ENCODE measurements at places on chromosomes 4 and X.
A peak's percentile ranks its signal among the peaks of the same experiment; 100 is the strongest.

GRCh38 chrX:100623001-100623400, 13.6 kb downstream of the TSPAN6 start:
- no peaks in the 10 kb centered on the region for H3K27me3 ChIP-seq
- H3K4me1 ChIP-seq, result no peaks in the 10 kb centered on the region
- no peak for DNase-seq
- no peaks in the 10 kb centered on the region for H3K36me3 ChIP-seq

DNA sequence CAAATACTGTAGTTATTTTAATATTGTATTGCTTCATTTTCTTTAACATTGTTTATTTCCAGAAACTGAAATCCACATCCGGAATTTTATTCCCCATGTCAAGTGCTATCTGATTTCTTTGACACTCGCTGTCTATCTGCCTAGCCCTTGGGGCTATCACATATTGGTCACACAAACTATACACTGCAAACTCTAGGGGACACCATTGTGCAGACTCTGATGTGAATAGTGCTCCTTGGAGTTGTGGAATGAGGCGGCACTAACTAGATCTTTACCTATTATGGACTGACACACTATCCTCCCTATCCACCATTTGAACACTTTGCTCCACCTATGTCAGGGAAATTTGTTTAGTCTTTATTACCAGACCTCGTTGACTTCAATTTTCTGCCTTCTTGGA, 534.5 kb downstream of the GLUD2 start:
- no peak for DNase-seq
- no peaks in the 10 kb centered on the region for H3K4me1 ChIP-seq
- no peak overlapping the region for H3K27ac ChIP-seq
- H3K4me3 ChIP-seq, result no peak overlapping the region
- no peaks in the 10 kb centered on the region for H3K27me3 ChIP-seq

DNA sequence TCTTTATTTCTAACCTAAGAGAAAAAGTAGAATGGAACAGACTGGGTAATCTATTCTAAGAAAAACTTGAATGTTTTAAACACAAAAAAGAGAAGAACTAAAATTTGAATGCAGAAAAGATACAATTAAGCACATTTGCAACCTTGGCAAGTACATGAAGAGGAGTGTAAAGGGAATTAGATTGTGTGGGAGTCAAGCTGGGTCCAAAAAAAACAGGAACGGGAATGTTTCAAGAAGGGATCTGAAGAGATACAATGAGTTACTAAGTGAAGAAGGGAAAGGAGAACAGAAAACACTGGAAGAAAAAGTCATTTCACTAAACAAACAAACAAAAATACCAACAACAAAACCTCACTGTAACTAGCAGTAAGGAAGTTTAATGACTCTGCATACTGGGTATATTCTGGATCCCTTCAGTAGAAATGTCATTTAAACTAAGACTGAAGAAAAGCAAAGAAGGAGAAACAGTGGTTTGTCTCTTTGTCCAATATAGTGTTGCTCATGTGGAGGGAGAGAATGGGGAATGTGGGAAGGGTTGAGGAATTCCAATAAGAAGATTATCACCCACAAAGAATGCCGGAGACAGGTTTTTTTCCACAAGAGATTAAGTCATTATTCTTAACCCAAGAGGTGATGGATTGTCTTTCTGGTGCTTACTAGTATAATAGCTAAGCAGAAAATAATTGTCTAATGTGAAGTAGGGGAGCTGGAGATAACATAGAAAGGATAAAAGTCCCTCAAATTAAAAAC, 50.4 kb upstream of the PTPN13 start:
- H3K4me3 ChIP-seq, result no peak overlapping the region
- H3K36me3 ChIP-seq, result no peaks in the 10 kb centered on the region
- H3K27ac ChIP-seq, result no peak overlapping the region
- no peaks in the 10 kb centered on the region for H3K4me1 ChIP-seq

GRCh38 chrX:74187211-74187610, 116.8 kb upstream of the ZCCHC13 start:
- H3K36me3 ChIP-seq, result no peaks in the 10 kb centered on the region
- H3K27me3 ChIP-seq, result no peaks in the 10 kb centered on the region
- H3K4me3 ChIP-seq, result no peak overlapping the region
- H3K4me1 ChIP-seq, result no peaks in the 10 kb centered on the region
- DNase-seq, result no peak

DNA sequence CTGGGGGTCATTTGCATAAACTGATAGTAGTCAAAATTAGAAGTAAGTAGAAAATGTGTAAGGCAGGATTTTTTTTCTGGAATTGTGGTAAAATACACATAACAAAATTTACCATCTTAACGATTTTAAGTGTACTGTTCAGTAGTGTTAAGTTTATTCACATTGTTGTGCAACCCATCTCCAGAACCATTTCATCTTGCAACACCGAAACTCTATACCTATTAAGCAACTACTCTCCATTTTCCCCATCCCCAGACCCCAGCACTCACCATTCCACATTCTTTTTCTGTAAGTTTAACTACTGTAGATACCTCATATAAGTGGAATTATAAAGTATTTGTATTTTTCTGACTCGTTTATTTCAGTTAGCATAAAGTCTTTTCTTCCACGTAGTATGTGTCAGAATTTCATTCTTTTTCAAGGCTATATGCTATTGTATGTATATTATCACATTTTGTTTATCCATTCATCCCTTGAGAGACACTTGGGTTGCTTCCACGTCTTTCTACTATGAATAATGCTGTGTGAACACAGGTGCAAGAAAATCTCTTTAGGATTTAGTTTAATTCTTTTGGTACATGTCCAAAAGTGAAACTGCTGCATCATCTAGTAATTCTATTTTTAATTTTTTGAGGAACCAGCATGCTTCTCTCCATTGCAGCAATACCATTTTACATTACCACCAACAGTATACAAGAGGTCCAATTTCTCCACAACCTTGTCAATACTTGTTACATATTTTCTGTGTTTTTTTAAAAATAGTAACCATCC, 39.1 kb upstream of the NSUN7 start:
- no peak for DNase-seq
- no peak overlapping the region for H3K4me3 ChIP-seq
- no peak overlapping the region for H3K27ac ChIP-seq
- no peaks in the 10 kb centered on the region for H3K27me3 ChIP-seq
- H3K36me3 ChIP-seq, result no peaks in the 10 kb centered on the region
- H3K4me1 ChIP-seq, result no peaks in the 10 kb centered on the region

DNA sequence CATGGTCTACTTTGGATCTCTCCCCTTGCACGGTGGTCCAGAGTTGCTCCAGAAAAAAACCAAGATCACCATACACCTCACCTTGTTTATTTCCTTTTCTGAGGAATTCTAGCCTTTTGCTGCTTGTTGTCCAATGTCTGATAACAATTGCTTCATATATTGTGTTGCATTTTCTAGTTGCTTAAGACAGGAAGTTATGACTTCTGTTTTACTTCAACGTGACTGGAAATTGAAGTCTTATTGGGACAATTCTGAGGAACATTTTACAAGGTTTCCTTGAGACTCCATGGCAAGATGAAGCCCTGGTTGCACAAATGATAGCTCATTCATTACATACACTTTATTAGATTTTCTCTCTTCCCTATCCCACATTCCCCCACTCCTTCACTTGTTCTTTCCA, 5.2 kb downstream of the CXCL1 start:
- no peak for DNase-seq
- peak overlapping the region; percentile 30 for H3K27ac ChIP-seq
- peaks cover 14% of the 10 kb centered on the region for H3K27me3 ChIP-seq
- H3K36me3 ChIP-seq, result no peaks in the 10 kb centered on the region

DNA sequence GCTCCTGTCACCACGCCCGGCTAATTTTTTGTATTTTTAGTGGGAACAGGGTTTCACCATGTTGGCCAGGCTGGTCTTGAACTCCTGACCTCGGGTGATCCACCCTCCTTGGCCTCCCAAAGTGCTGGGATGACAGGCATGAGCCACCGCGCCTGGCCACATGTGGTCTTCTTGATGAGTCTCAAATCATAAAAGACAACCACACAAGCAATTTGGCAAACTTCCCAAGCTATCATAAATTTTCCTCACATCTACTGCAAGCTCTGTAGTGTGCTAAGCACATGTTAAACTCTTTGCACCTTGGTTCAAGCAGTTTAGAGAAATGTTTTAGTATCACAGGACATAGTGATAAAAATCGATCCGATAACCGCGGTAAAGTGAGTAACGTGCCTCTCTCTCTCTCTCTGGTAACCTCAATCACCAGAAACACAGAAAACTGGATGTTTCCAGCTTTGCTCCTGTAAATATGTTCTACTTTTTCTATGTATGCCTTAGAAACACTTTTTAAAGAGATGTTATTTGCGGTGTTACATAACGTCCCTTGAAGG, 256.8 kb downstream of the DHRSX start:
- no peaks in the 10 kb centered on the region for H3K4me1 ChIP-seq
- H3K36me3 ChIP-seq, result peaks cover 38% of the 10 kb centered on the region
- DNase-seq, result no peak
- H3K4me3 ChIP-seq, result no peak overlapping the region
- no peak overlapping the region for H3K27ac ChIP-seq
- no peaks in the 10 kb centered on the region for H3K27me3 ChIP-seq

- H3K36me3 ChIP-seq, result no peaks in the 10 kb centered on the region
- H3K4me3 ChIP-seq, result no peak overlapping the region
- H3K4me1 ChIP-seq, result no peaks in the 10 kb centered on the region
- H3K27me3 ChIP-seq, result no peaks in the 10 kb centered on the region
Measured at GRCh38 chr4:176817204-176817603, 24.5 kb upstream of the VEGFC start.

Data from stomach (tissue), 19 donors.